ENCODE measurements at places on chromosomes 6 and 20.
A peak's percentile ranks its signal among the peaks of the same experiment; 100 is the strongest.

- no peak for DNase-seq
These were observed 51.8 kb downstream of the TSHZ2 start for GRCh38 chr20:53023732-53024520.

- no peak for DNase-seq
These were observed 28.8 kb downstream of the FARS2 start for GRCh38 chr6:5290097-5290496.

DNA sequence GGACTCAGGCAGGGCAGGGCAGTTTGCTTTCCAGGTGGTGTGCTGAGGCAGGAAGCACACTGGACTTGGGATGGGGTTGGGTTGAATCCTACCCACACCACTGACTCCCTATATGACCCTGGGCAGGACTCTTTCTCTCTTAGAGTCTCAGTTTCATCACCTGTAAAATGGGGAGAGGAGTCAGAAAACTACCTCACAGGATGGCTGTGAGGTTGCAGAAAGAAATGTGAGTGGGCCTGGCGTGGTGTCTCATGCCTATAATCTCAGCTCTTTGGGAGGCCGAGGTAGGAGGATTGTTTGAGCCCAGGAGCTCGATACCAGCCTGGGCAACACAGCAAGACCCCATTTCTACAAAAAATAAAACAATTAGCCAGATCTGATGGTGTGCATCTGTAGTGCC lies 67.2 kb downstream of the CD40 start:
- DNase-seq: no peak

GRCh38 chr6:14429396-14429795 lies 311.8 kb downstream of the CD83 start:
- no peak for DNase-seq

- DNase-seq: no peak
These were observed 110.2 kb downstream of the TBXT start for GRCh38 chr6:166057431-166057830.

DNA sequence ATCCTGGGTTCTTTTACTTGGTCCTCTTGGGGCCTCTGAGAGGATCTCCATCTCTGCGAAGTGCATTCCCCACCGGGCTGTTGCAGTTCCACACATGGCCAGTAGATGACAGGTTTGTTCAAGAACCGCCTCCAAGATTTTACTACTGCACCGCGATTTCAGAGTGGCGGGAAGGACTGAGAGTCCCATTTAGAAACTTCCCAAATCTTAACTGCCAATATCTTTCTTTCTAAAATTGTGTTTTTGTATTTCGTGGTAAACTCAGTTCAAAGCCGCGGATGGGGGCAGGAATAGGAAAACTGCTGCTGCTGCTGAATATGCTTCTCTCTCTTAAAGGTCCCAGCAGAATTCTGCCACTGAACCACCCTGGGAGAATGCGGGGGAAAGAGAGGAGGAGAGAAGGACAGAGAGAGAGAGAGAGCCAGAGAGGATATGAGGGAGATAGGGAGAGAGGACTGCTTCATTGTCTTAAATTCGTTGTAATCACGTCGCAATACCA lies 8.6 kb upstream of the BTNL2 start:
- no peak for DNase-seq

DNA sequence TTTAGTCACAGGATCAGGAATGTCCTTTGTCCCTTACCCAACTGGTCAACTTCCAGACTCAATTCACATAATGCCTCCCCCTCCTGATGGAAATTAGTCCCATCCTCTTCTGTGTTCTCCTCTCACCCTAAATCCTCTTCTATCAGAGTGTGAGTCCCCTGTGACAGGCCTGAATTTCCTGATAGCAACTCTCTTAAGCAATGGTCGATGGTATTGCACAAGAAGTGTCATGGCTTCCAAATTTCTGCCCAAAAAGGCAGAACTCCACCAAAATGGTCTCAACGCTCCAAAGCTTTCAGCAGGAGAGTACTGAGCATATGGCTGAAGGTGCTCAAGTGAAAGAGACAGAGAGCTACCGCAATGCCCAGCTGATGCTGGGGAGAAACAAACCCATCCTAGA lies 2.4 kb downstream of the PREP start:
- no peak for DNase-seq

- no peak for DNase-seq
These were observed 37.7 kb downstream of the MAP3K4 start for GRCh38 chr6:161029195-161029809.

DNA sequence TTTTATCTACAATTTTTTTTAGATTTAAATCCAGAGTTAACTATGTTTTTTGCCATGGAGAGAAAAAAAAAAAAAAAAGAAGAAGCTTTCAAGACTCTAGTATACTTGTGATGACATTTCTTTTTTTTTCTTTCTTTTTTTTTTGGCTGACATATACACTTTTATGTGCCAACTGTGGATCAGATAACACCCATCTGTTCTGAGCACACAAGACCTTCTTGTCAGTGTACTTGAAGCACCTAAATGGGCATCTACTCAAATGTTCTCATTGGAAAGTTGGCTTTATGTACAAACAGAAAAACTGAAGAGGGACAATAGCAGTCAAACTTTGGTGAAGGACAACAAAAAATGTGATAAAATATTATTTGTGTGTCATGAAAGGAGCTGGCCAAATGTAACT lies 904.5 kb downstream of the GRIK2 start:
- DNase-seq: no peak

- DNase-seq: no peak
These were observed 56.0 kb downstream of the CTNNBL1 start for GRCh38 chr20:37749620-37750403.

DNA sequence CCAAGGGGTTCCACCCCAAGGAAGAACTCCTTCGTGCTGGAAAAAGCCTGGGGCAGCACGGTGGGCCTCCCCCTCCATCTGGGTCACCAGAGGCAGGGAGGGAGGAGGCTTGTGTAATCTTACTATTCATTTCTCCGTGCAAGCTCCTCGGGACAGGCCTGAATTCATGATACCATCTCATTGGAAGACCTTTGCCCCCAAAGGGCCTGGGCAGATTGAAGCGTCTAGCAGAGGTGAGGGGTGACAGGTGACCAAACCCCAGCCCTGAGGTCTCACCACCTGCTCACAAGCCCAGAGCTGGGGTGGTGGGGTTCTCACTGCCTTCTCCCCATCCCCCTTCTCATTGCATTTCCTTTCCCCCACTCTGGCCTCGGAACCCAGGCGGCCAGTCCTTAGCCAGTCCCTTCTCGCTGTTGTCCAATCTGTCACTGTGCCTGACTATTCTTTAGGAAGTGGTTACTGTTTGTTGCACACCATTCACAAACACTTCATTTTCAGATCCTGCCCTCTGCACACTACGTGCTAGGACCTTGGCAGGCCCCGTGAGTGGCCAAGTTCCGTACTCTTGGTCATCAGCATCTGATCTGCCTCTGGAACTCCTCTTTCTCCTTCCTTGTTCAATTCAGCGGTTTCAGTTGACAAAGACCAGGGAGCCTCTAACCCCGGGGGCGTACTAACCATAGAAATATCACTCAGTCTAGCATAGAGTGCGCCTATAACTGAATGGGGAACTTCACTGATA lies 137.1 kb downstream of the LY86 start:
- DNase-seq: no peak

DNA sequence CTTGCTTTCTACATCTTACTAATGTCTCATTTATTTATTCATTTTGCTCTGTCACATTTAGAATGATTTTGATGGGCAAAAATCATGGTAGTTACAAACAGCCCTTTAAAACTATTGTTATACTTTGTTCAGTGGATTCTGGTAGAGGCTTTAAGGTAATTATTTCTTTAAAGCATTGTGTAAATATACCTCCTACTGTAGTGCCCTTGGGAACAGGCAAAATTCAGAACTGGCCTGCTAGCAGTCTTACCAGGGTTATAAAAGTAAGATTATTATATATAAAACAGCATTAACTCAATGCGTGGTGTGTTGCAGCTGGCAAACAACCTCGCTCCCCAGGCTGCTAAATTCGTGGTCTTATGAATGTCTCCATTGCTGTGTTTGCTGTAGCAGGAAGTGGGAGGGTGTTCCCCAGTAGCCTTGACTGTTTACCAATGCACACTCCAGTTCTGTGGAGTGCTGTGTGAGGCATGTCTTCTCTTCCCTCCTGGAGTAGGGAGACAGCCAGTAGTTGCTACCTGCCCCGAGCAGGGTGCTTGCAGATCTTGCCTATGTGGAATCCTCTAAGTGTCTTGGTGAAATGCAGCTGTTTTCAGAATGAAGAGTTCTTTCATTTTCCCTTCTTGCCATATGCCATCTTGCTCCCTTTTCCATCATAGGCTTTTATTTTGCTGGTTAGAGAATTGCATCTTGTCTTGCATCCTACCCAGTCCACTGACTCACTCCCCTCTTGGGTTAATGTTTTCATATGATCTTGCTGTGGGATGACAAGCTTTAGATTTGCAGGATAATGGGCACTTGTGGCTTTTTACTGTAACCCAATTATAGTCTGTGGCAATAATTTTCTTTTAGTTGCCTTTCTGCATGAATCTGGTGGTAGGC lies 45.3 kb downstream of the IGF2R start:
- no peak for DNase-seq

DNA sequence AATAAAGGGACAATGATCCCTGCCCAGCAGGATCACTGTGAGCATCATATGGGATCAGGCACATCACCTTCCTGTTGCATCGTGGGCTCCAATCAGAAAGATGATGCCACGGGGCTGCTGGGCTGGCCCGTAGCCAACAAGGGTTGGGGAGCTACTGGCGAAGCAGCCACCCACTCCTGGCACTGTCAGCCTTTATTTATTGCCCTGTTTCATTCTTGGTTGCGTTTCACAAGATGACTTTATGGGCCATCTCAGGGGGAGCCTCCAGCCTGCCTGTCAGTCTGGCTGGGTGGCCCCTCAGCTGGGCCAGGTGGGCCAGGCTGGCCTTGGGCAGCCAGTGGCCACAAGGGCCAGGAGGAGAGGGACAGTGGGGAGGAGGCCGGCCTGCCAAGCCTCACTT lies 17.3 kb downstream of the VSTM2L start:
- DNase-seq: no peak

DNA sequence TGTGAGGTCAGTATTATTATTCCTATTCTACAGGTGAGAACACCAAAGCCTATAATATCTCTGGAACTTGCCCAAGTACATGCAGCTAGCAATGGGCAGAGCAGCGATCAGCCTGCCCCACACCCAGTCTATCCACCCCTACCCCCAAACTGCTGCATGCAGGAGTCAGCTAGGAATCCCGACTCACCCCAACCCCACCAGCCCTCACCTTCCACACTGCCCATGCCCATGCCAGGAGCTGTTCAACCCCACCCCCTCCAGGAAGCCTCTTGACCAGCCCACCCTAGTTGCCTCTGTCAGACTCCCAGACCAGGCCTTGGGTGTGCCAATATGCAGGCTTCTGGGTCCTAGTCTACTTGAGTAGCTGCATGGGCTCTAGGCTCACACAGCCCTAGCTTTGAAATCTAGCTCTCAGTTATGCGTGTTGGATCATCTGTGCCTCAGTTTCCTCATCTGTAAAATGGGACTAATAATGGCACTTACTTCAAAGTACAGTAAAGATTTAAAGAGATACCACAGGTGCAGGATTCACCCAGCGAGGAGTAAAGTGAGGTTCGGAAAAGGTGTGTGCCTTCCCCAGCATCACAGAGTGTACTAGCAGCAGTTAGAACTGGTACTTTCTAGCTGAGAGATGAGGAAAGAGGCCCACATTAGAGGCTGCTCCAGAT lies 173.2 kb downstream of the VEGFA start:
- no peak for DNase-seq

GRCh38 chr6:439641-440167 lies 48.2 kb downstream of the IRF4 start:
- no peak for DNase-seq

- DNase-seq: peak; percentile 32
These were observed 79.4 kb upstream of the SCAF8 start for GRCh38 chr6:154653853-154654252.

- DNase-seq: peak; percentile 60
These were observed 6.1 kb upstream of the HSPA1B start for GRCh38 chr6:31821301-31822035.

GRCh38 chr6:56663344-56663743 lies 20.7 kb upstream of the DST start:
- DNase-seq: no peak

DNA sequence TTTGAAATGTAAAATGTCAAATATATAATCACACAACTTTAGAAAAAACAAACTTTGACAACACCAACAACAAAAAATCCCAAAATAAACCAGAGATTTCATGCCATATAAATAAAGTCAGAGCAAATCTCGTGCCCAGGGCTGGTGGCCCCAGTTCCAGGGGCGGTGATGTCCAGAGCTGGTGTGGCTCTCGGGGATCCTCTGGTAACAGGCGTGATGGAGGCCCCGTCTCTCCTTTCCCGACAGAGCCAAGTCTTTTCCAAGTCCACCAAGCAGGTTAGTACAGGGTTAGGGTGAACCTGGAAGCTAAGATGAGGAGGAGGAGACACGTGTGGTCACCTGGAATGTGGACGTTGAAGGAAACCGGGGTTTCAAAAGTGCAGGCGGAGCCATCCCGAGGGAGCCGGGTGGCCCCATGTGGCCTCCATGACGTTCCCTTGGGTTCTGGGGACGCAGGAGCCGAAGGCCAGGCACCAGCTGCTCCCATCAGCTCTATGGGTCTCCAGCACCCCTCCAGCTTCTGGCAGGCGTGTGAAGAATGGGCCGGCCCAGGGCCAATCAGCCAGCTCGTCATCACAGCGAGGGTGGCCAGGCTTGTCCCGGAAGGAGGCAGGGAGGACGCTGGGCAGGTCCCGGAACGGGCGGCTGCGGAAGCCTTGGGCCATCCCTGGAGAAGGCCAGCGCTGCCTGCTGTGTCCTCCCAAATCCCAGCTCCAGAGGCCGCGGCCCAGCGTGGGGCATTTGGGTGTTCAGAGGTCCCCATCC lies 202.5 kb downstream of the PREX1 start:
- DNase-seq: no peak

DNA sequence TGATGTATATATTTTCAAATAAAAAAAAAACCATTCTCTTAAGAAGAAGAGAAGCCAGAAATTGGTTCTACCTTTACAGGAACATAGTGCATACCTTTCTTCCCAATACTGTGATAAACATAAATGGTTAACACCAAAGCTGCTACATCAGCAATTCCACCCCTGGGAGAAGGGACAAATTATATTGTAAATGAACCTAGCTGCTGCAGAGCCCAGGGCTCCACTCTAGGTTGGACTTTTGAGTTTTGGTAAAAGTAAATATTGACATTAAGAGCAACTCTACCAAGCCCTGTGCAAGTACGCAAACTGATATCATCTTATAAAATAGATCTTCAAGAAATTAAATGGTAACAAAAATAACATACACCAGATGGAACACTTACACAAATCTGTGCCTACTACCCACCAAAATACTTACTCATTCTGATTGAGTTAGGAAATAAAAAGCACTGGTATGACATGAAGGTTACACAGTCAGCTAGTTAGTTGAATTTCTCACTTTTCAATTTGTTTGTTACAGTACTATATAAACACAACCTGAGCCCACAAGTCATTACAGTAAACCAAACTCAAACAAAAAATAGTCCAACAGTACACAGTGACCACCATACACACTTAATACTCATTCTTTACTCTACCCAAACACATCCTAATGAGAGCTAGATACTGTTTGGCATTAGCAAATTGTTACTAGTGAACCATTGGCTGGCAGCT lies 223.3 kb upstream of the HEY2 start:
- no peak for DNase-seq

GRCh38 chr6:25112322-25112773 lies 166.8 kb upstream of the CARMIL1 start:
- no peak for DNase-seq

- DNase-seq: no peak
These were observed 669 bp downstream of the PDCD2 start for GRCh38 chr6:170583756-170584180.

- no peak for DNase-seq
These were observed 25.1 kb downstream of the LOC128125822 start for GRCh38 chr6:63597141-63598048.

Measured in 8988T (cell line).